Stimulated activated CD4-positive, alpha-beta T cell treated with anti-CD3 and anti-CD28 coated beads, Interleukin-1b, Interleukin-23, amount 100 ng/mL, for 1 hour (primary cell): ENCODE measurements at places on chromosomes 5 and 9.

GRCh38 chr5:181133610-181134231, 2.8 kb upstream of the OR2V1 start:
- no peak for DNase-seq

GRCh38 chr5:90161414-90161813, 248.1 kb downstream of the CETN3 start:
- DNase-seq: no peak

DNA sequence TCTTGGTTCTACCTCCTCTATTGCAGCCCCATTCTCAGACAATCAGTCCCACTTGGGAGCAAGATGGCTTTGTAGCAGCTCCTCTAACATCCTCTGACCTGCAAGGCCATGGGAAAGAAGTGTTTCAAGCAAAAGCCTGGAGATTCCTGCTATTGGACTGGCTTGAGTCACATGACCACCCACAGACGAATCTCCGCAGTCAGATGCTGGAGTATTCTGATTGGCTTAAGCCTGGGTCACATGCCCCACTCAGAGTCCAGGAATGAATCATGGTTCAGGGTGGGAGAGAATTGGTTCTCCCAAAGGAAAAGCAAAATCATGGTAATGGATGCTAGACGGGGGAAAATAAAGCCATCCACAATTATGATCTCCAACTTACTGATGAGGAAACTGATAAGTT, 22.6 kb upstream of the LMX1B start:
- no peak for DNase-seq

DNA sequence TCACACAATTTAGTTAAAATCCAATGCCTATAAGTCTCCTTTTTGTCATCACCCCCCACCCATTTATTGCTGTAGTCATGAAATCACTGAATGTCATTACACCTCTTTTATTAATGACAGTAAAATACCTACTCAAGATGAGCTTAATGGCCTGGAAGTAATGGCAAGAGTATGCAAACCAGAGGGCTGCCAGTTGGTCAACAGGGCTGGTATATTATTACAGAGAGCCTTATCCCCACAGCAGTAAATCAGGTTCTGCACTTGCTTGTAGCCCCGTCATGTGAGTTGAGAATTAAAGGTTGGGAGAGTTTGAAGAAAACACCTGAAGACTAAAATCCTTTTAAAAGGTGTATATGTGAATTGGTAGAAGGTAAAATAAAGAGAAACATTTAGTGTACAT, 372.4 kb downstream of the MAT2B start:
- DNase-seq: no peak

- DNase-seq: no peak
Observed at GRCh38 chr9:135359764-135360163, 119.8 kb upstream of the PPP1R26 start.

- no peak for DNase-seq
Observed at GRCh38 chr9:116608064-116608463, 79.0 kb upstream of the TRIM32 start.

- no peak for DNase-seq
Observed at GRCh38 chr5:95178046-95178651, 106.7 kb downstream of the MCTP1 start.

DNA sequence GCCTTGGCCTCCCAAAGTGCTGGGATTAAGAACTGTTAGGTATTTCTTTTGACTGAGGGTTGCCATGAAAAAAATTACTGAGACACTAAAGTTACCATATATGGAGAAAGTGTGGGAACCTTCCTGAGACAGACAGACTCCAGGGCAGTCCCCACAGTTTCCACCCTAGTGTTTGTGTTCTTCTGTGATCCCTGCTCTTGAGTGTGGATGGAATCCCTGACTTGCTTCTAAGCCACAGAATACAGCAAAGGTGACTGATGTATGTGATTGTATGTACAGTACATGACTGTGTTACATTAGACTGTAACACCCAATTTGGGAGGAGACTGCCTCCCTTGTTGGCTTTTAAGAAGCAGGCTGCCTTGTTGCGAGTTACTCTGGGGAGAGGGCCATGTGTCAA, 24.7 kb upstream of the ADAM19 start:
- DNase-seq: no peak
